Activated CD4-positive, alpha-beta T cell treated with anti-CD3 and anti-CD28 coated beads, Interleukin-2, Interleukin-4, amounts not matched to agents 100 ng/mL and 50 ng/mL, durations not matched to agents 16 hours and 8 hours (primary cell): ENCODE measurements at places on chromosomes 5 and 9.

DNA sequence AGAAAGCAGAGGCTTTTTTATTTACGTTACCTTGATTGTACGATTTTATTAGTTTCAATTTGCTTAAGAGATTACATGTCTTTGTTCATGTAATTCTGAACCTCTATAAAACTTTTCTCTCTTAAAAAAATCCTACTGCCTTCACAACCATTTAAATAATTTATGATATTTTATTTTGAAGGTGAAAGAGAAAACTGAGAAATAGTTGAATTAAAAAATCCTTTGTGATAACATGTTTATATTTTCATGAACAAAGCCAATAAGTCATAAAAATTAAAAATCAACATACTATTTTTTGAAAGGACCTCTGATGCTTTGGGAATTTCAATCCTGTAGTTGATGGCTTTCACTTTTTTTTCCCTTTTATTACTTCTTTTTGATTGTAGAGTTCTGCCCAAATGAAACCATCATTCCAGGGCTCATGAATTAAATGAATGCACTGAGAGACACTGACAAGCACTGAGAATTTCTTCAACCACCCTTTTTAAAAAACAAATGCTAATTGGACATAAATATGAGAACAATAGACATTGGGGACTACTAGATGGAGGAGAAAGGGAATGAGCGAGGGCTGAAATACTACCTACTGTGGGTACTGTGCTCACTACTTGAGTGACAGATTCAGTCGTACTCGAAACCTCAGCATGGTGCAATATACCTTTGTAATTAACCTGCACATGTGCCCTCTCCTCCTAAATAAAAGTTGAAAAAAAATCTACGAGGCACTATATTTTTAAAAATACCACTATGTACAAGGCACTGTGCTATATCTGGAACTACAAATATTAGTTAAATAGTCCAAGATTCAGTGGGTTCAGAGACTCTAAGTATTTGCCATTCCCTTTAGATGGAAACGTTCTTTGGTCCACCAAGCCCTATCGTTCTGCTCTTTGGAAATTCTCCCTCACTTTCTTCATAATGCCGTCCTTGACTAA is 5.9 kb downstream of the CDKN2A start:
- DNase-seq: no peak

- no peak for DNase-seq
Observed at GRCh38 chr5:80508844-80509243, 20.9 kb downstream of the FAM151B start.

- DNase-seq: no peak
Observed at GRCh38 chr5:65461490-65461889, 20.2 kb downstream of the ADAMTS6 start.

- DNase-seq: peak; percentile 90
Observed at GRCh38 chr5:119367502-119368237, 11.9 kb downstream of the TNFAIP8 start.

GRCh38 chr5:1760656-1761452 is 38.8 kb downstream of the MRPL36 start:
- DNase-seq: no peak

GRCh38 chr9:105242557-105242956 is 1.9 kb upstream of the SLC44A1 start:
- DNase-seq: no peak

DNA sequence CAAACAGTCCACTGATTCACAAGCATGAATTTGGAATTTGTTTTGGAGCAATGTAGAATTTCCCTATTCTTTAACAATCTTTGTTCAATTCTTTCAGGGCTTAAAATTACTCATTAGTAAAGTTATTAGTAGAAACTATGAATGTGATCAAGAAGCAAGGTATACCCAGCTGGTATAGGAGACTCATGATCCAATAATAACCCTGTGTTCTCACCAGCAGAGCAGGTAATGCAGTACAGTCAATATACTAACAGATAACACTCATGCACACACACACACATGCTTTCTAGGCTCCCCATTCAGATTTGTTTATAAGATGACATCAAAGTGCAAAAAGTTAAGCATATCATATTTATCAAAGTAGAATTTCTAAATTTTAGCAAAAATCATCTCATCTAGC is 445.2 kb downstream of the ELAVL2 start:
- no peak for DNase-seq

- no peak for DNase-seq
Observed at GRCh38 chr9:125989090-125989501, 241.9 kb downstream of the PBX3 start.

GRCh38 chr5:2133080-2133479 is 250.4 kb upstream of the IRX4 start:
- DNase-seq: no peak

DNA sequence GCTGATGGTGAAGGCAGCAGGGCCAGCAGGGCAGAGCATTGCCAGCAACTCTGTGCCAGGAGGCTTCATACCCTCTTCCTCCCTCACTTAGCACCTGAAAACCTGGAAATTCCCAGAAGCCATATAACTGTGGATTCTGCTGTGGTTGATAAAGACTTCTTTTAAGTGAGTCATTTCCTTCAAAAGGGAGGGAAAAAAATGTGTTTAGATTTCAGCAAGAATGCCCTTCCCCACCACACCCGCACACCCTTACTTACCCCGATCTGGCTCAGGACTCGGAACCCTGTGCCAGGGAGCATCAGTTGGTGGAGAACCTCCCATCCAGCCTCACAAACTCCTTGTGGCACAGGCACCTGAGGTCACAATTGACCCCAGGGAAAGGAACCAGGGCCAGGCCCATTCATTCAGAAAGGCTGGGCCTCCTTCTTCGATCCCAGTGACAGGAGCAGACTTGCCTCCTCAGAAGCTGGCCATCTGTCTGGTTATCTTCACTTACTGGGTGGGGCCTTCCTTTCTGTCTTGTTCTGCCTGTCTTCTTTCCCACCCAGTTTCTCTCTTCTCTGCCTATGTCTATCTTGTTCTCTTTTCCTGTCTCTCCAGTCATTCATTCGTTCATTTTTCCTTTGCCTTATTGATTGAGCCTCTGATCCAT is 62.6 kb downstream of the PLAC8L1 start:
- DNase-seq: no peak

- DNase-seq: no peak
Observed at GRCh38 chr5:125528881-125529280, 782.4 kb upstream of the ZNF608 start.

DNA sequence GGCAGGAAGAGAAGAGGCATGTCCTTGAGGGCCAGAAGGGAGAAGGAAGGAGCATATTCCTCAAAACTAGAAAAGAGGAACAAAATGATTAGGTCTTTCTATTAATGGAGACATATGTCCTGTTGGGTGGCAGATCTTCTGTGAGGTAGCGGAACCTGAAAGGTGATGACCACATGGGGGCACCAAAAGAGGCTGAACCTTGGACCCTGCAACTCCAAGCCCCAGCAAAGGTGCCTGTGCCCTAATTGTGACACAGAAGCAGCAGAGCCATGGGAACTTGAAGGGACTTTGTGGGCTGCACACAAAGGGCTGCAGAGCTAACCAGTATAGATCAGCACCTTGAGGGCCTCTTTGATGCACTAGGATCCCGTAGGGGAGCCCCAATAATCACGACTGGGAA is 158.0 kb downstream of the BAAT start:
- no peak for DNase-seq

- DNase-seq: no peak
Observed at GRCh38 chr5:79955356-79955895, 35.6 kb downstream of the MTX3 start.

GRCh38 chr5:56666901-56667300 is 148.4 kb upstream of the MAP3K1 start:
- DNase-seq: no peak

- no peak for DNase-seq
Observed at GRCh38 chr5:158537366-158537765, 562.4 kb downstream of the EBF1 start.

- no peak for DNase-seq
Observed at GRCh38 chr9:77848404-77848803, 183.2 kb downstream of the GNAQ start.

DNA sequence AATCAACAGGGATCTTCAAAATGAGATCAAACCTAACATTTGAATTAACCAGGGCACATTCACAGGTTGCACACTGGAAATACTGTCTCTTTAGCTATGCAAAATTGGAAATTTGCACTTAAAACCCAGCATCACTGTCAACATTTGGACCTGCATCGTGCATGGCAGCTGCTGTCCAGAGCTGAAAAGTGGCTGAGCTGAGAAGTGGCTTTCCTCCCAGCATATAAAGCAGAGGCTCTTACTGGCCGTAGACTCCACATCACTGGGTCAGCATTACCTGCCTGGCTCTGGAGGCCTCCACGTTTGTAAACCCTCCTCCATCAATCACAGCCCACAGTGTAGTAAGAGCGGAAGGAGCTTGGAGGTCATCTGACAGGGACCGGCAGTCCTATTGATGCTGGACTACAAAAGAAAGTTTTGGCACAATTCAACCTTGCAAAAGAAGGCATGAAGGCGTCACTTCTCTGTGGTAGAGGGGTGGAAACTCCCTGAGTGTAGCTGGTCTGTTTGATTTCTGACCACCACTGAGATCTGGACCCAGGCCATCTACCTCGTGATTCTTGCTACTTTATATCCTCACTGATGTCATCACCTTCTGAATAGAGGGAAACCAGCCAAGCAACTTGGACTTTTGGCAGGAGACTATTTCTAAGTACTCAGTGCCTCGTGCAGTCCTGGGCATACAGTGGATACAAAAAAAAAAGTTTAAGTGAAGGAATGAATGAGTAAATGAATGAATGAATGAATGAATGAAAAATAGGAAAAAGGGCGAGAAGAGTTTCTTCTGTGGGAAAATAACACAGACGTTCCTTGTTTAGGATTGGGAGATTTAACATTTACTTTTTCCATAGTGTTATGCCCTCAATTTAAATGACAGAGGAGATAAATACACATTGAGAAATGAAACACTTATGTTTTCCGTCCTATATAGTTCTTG is 14.8 kb downstream of the RASEF start:
- DNase-seq: no peak

DNA sequence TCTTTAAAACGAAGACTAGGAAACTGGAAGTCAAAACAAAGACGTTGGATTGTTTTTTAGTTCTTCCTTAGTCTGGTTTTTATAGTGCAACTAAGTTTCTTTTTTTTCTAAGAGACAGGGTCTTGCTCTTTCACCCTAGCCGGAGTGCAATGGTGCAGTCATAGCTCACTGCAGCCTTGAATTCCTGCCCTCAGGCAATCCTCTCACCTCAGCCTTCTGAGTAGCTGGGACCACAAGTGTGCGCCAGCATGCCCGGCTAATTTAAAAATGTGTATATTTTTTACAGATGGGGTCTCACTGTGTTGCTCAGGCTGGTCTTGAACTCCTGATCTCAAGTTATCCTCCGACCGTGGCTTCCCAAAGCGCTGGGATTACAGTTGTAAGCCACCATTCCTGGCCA is 27.6 kb downstream of the ZFYVE16 start:
- DNase-seq: no peak

GRCh38 chr9:37969130-37969529 is 65.2 kb upstream of the SLC25A51 start:
- no peak for DNase-seq

GRCh38 chr5:158123595-158123994 is 264.6 kb upstream of the CLINT1 start:
- DNase-seq: no peak

DNA sequence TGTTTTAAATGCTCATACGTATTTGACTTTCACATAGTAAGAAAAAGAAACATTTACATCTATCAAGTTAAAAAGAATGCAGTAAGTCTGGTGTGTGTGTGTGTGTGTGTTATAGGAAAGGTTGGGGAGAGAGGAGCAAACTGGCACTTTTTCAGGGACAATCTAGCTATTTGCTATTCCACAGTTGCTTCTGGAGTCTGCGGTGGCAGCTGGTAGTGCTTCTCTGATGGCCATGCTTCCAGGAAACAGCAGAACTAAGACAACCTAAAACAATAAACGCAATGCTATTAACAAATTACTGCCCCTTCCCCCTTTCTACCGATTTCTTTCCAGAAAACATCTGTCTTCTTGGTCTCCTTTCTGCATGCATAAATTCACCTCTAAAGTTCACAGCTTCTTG is 70.0 kb upstream of the CDH10 start:
- no peak for DNase-seq

- no peak for DNase-seq
Observed at GRCh38 chr5:14777932-14778791, 93.4 kb downstream of the ANKH start.

DNA sequence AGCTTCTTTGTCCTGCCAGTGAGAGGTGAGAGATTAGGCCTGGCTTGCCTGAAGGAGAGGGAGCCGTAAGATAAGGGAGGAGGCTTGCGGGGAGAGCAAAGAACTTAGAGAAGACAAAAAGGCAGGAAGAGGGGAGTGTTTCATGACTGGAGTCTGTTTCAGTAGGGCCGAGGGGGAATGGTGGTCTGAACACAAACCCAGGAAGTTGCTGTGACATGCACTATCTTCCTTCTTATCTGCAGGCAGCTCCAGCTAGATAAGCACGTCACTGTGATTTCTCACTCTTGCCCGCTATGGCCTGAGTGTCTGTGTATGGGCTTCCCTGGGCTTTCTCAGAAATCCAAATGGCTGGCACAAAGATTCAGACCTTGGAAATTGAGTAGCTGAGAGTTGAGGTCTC is 307.5 kb upstream of the CLINT1 start:
- DNase-seq: no peak

GRCh38 chr9:33924978-33925797 is 108.2 kb downstream of the UBE2R2 start:
- peak; percentile 8 for DNase-seq

- no peak for DNase-seq
Observed at GRCh38 chr9:13020146-13021040, 245.6 kb downstream of the LURAP1L start.

DNA sequence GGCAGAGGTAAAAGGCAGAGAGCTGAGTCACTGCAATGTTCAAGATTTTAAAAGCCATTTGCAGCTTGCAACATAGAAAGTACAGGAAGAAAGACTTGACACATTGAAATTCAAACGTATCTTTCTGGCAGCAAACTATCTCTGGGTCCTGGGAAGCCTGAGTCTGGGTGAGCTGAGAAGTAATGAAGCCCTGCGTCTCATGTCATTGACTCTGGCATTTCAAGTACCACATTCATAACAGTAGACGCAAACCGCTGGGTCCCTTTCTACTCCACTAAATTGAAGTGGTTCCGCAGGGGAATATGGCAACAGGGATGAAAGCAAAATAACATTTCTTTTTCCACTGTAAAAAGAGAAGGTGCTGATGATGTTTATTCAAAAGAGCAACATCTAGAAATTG is 694.3 kb downstream of the BRINP1 start:
- no peak for DNase-seq

DNA sequence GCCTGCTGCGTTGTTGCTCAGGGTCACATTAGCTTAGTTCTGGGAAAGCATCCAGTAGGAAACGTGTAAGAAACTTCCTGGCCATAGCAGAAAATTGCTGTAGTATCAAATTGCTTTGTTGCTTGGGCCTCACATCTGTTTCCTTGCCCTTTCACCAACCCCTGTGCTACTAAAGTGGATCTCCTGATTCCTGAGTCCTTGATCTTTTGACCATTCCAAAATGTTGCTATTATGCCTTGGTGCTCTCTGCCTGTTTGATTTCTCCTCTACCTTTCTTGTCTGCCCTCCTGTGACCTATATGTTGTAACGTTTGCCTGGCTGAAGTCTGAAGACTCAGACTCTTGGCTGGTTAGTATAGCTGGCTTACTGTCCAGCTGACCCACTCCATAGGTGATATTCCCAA is 350.5 kb downstream of the ADGRV1 start:
- DNase-seq: no peak

GRCh38 chr5:156912869-156913268 is 50.2 kb downstream of the TIMD4 start:
- no peak for DNase-seq

GRCh38 chr9:84027201-84027600 is 46.6 kb downstream of the RMI1 start:
- no peak for DNase-seq

GRCh38 chr5:99765011-99765410 is 770.2 kb upstream of the FAM174A start:
- no peak for DNase-seq
